ENCODE measurements at places on chromosomes 1 and 21. TPM values are rescaled to one million over a fixed set of nuclear protein-coding genes. Genes with fewer than 3 reads are reported as not detected.

DNA sequence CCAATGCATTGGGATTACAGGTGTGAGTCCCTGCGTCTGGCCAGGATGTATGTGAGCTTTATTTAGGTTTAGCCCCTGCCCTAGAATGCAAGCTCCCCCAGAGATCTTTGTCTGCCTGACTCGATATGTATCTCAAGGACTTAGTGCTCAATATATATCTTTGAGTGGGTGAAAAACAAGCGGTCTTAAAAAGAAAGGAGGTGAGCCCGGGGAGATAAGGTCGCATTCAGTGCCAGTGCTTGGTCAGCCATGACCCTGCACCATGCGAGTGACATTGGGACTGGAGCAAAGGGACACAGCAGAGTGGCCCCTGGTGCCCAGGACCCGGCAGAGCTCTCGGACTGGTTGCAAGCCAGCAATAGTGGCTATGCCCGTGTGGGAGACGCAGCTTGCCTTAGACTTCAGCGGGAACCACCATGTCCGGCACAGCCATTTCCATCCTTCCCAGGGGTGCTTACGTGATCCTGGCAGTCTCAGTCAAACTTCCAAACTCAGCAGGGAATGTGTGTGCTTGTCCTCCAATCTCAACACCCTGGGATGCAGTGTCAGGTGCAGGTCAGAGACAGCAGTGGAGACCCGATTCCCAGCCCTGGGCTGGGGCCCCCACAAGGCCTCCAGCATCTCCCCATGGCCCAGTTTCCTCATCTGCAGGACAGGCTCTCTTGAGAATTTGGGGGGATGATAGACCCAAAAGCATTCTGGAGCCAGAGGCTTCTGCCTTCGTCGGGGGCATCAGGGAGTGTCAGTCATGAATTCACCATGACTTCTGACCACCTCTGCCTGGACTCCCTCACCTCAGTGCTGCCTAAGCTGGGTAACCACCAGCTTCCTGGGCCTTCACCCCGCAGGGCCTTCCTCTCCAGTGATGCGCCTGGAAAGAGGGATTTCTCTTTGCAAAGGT is 1.8 kb downstream of the MX2 start:
- DNase-seq: no peak

DNA sequence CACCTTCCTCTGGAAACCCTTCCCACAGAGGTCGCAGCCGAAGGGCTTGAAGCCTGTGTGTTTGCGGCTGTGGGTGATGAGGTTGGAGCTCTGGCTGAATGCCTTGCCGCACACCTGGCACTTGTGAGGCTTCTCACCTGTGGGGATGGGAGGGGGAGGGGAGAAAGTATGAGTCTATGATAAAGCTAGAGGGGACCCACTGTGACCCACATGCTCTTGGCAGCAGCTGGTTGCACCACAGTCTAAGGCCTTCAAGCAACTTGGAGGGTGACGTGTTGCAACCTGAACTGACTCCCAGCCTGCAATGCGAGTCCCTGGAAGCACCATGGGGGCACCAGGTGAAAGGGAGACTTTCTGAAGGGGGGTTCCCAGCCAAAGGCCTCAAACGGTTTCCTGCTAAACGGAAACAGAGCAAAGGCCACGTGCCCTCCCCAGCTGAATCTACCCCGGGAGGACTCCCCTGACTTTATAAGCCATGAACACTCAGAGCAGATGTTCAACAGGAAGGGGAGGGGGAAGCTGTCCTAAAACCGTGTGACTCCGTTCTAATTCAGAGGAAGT is 10.6 kb downstream of the GFI1 start:
- no peak for DNase-seq

TP53BP2 gene
- 42.3 TPM for total RNA-seq

NPPB gene
- total RNA-seq: 333 TPM

DNA sequence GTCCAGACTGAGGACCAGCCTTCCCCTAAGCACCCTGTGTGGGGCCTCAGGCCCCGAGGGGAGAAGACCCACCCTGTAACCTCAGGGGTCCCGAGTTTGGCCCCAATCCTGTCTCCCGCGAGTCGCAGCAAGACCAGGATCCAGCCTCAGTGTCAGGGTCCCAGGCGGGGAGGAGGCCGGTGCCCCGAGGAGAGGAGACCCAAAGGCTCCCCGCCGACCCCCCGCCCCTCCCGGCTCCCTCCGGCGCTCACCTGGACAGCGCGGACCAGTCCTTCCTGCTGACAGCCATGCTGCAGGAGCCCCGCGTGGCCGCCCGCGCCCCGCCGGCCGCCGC is at the start of gene LAD1:
TSS of gene LAD1 (minus strand) at position 307 of the 334 bp plus-strand sequence. CDS start at position 289, 18 bp downstream.
- no peak for DNase-seq

DNA sequence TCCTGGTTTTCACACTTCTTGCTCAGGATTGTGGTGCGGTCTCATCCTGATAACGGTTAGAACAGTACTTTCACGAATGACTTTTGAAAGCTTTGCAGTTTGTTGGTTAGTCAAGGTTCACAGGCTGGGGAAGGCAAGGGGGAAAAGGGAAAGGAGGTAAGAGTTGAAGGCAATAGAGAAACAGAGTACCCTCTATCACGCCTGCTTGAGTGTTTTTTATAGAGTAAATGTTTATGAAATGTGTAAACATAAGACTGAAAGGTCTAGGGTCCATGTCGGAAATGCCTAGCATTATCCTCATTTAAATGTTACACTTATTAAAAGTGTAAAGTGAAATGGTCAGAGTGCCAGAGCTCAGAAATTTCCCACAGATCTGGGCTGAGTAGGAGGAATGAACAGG is 167.4 kb downstream of the URB2 start:
- no peak for DNase-seq

HSPA13 gene
- total RNA-seq: 67.2 TPM

GRCh38 chr1:15245593-15246360 is 1.2 kb upstream of the FHAD1 start:
- DNase-seq: peak; percentile 32

FRRS1 gene
- 4.5 TPM for total RNA-seq

GRCh38 chr1:13945856-13946255 is 245.9 kb downstream of the PRDM2 start:
- DNase-seq: no peak

DNA sequence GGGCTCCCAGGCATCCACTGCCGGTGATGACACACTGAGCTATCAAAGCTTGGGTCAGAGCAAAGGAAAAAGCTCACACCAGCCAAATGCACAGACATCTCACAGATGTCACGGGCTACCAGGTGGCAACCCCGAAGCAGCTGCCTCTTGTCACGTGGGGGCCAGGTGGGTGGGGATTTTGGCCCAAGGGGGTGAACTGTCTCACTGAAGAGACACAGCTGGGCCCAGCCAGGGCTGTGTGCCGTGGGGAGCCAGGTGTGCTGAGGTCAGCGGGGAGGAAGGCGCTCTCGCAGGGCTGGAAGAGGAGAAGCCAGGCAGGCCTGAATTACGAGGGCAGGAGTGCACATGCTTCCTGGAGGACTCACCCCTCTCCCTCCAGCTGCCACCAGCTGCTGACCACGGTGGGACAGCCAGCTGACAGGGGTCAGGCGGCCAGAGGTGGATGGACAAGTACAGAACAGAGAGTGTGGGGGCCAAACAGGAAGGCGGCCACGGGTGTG is 32.4 kb downstream of the KCNN3 start:
- DNase-seq: no peak

DNA sequence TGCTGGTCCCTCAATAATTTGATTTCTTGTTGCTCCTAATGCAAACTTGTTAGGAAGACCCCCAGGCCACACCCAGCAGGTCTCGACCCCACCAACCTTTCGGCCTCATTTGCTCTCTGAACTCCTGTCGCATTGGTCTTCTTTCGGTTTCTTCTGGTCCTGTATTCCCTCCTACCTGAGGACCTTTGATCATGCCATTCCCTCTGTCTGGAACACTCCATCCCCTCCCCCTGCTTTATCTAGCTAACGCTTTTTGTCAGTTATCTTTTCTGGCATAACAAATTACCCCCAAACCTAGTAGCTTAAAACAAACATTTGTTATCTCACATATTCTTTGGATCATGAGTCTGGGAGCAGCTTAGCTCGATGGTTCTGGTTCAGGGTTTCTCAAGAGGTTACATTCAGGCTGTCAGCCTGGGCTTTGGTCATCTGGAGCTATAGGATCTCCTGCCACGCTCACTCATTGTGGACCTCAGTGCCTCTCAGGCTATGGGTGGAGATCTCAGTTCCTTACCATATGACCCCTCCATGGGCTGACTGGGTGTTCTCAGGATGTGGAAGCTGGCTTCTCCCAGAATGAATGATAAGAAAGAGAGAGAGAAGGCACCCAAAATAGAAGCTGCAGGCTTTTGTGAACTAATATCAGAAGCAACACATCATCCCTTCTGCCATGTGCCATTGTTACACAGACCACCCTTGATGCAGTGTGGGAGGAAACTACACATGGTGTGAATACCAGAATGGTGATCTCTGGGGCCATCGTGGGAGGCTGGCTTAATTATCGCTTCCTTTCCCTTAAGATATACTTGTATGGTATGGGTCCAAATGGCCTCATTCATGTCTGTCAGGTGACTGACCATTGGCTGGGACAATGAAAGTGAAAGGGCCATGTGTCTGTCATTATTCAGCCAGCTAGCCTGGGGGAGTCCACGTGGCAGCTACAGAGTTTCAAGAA is 29.1 kb upstream of the BCAR3 start:
- DNase-seq: no peak

GRCh38 chr21:37000381-37000780 is 6.1 kb upstream of the RIPPLY3 start:
- no peak for DNase-seq

AGMAT gene
- total RNA-seq: 0.53 TPM

- DNase-seq: no peak
These were observed 251.5 kb downstream of the DYRK1A start for GRCh38 chr21:37618081-37618480.

TNFRSF25 gene
- total RNA-seq: 18.8 TPM

SH3BGRL3 gene
- total RNA-seq: 324 TPM

All from astrocyte (in vitro differentiated cells and primary cell).